ENCODE measurements at places on chromosomes 3 and 15.

GRCh38 chr3:184791171-184791570, 20.8 kb upstream of the VPS8 start:
- no peak for DNase-seq

GRCh38 chr3:139588450-139588849, 48.9 kb upstream of the RBP1 start:
- DNase-seq = peak; percentile 43

- DNase-seq = no peak
Observed at GRCh38 chr3:123871946-123872345, 12.2 kb downstream of the MYLK start.

GRCh38 chr3:159884661-159885402, 103.8 kb upstream of the IL12A start:
- peak; percentile 10 for DNase-seq

- no peak for DNase-seq
Observed at GRCh38 chr3:58088501-58088900, 80.3 kb downstream of the FLNB start.

DNA sequence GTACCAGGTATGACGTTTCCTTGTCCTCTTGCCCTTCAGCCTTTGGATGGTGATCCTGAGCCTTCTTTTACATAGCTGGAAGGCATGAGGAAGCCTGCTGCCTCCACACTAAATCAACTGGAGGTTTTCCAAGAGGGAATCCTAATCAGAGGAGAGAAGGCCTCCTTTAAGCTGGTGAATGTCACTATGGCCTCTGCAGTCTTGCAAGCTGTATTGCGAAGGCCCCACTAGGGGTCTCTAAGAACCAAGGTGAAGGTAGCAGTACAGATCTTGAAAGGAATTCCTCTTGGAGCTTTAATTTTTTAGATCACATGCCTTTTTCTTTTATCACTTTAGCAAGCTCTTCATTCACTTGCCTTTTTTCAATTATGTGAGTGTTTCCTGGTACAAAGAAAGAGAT, 119.2 kb downstream of the GHSR start:
- no peak for DNase-seq

- no peak for DNase-seq
Observed at GRCh38 chr3:127233371-127233770, 40.4 kb downstream of the PRR23E start.

DNA sequence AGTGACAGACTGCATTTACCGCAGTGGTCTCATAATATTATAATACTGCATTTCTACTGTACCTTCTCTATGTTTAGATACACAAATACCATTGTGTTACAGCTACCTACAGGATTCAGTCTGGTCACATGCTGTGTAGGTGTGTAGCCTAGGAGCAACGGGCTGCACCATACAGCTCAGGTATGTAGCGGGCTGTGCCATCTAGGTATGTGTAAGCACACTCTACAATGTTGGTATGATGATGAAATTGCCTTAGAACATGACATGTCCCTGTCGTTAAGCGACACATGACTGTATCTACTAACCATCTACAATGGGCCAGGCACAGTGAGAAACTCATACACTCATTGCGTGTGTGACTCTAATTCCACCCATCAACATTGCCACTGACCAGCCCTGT, 85.5 kb upstream of the SEC13 start:
- DNase-seq = peak; percentile 14

DNA sequence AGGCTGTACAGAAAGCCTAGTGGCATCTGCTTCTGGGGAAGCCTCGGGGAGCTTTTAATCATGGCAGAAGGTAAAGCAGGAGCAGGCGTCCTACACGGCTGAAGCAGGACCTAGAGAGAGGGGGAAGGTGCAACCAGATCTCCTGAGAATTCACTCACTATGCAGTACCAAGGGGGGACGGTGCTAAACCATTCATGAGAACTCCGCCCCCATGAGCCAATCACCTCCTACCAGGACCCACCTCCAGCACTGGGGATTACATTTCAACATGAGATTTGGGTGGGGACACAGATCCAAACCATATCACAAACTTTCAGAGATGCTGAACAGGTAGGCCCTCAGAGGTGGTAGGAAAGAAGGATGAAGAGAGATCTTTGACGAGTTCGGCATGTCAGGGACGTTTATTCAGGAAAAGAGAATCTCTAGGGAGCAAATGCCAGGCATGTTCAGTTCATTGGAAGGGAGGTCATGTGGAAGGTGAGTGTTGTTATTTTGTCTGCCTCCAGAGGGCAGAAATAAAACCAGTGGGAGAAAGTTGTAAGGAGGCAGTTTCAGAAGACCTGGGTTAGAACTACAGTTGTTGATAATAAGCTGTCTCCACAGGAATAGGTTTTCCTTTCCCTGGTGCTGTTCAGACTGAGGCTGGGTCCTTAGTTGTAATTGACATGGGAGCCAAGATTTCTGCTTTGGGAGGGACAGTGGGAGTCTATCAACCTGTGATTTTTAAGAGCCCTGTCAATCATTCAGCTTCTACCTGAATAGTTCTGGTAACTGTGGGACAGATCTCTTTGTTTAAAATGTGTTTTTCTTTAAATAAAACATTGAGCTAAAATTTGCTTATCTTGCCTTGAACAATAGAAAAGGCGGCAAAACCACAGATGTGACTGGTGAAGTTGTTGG, 4.3 kb upstream of the FNDC3B start:
- DNase-seq = peak; percentile 49

- no peak for DNase-seq
Observed at GRCh38 chr15:58040150-58040549, 25.4 kb downstream of the ALDH1A2 start.

DNA sequence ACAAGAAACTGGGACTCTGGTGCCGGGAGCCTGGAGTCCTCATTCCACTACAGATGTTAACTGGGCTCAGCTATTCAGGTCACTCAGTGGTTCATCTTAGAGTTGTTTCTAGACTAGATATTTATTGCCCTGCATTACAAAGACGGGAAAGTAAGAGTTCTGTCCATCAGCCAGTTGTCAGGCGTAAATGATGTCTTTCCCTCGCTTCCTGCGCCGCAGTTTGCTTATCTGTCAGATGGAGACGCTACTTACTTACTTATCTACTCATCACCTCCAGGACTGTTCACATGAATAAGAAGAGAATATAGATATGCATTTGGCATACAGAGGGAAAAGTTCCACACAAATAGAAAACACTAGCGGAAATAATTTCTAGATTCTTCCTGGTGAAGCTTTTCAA, 47.8 kb upstream of the CGNL1 start:
- no peak for DNase-seq

- no peak for DNase-seq
Observed at GRCh38 chr15:95127356-95127755, 896.0 kb downstream of the MCTP2 start.

DNA sequence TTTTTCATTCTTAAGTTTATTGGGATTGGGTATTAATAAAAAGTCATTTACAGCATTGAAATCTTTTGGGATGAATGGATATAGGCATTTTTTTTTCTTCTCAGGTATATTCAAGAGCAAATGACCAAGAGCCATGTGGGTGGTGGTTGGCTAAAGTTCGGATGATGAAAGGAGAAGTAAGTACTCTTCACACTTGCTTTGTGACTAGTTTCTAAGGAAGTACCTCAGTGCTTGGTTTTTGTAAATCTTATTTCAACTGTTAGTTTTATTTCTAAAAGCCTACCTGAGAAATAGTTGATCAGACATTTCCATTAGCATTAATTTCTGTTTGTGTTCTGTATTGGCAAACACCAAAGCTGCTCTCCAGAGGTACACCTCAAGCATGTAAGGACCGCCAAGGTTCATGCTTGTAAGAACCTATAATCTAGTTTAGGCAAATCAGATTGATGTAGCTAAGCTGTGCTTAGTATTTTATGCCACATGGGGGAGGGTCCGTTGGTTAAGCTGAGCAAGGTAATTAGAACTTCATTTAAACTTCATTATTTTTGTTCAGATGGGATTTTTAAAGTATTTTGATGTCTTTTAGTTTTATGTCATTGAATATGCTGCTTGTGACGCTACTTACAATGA, 35.4 kb downstream of the FXR1 start:
- DNase-seq = no peak

DNA sequence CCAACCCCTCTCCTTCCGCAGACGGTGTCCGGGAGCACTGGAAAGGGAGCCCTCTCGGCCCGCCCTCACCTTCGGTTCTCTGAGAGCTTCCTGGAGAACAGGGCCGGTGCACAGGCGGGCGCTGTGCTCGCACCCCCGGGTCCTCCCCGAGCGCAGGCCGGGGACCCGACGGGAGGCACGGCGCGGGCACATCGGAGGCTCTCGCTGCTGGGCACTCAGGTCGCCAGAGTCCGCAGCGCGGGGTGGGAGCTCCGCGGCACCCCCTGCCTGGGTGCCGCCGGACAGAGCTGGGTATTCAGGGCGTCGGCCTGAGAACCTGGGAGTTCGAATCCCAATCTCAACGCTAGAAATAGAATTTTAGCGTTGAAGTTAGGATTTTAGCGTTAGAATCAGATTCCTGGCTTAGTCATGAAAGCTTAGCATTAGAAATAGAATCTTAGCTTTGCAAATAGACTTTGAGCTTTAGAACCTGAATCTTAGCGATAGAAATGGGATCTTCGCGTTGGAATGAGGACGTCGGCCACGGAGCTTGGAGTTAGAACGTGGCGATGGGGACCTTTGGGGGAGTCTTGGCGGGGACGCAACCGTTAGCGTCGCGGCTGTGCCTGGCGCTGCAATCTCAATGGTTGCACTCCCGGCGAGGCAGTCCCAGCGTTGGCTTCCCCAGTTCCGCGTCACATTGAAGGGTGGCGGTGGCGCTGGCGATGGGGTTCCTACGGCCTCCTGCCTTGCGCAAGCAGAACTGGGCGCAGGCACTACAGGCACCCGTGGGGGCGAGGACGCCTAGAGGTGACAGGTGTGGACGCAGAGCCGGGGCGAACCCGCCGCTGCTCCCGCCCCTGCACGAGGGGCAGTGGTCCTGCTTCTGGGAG, 549 bp downstream of the TRH start:
- no peak for DNase-seq

DNA sequence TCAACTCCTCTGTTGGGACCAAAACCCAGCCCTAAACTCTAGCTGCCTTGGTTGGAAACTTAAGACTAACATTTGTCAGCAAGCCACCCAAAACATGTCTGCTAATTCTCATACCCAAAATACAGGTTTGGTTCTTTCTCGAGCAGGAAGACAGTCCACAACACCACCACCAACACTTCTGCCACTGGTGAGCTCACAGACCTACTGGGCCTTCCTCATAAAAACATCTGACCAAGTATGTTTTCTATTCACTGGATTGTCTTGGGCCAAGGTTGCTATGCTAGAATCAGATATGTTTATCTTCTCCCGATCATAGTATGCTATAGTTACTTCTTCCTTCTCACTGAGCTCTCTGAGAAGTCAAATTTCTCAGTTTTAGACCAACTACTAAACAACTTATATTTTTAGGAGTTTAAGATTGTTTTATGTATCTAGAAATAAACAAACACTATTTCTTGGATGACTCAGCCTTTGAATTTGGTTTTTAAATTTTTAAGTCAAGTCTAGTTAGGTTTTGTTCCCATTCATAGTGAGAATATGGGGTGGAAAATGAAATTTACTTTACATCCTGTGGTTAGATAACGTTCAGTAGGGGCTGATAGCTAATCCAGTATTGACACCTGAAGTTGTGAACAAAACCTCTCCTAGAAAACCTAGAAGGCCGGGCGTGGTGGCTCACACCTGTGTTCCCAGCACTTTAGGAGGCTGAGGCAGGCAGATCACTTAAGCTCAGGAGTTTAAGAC, 360.5 kb downstream of the RSL24D1 start:
- DNase-seq = no peak

DNA sequence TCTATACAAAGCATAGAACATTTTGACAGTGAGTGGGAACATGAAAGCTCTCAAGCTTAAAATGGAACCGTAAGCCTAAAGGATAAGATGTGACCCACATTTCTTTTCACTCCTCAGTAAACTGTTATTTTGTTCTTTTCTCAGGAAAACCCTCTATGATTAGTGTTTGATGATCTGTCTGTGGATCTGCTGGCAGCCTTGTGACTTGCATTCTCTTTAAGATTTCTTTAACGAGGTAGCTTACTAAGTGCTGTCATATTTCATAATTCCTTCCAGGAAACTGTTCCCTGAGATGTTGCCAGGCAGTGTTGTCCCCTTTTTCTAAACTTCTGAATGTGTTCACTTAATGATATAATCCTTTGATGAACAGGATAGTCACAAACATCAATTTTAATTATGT, 167.6 kb downstream of the PYDC2 start:
- DNase-seq = no peak

- DNase-seq = peak; percentile 7
Observed at GRCh38 chr15:36940636-36941260, 159.6 kb downstream of the MEIS2 start.

GRCh38 chr3:197525706-197526105, 30.1 kb downstream of the BDH1 start:
- no peak for DNase-seq
